ENCODE measurements at places on chromosomes 5 and 9. TPM values are rescaled to one million over a fixed set of nuclear protein-coding genes. Genes with fewer than 3 reads are reported as not detected.

The PRR7 gene
- 4.9 TPM for total RNA-seq

The GOLM1 gene
- 123 TPM for total RNA-seq

The PRUNE2 gene
- total RNA-seq: 68.1 TPM

The TMC1 gene
- 2.1 TPM for total RNA-seq

The SLC6A7 gene
- not detected for total RNA-seq

The FAM81B gene
- not detected for total RNA-seq

The DMRT3 gene
- not detected for total RNA-seq

The SLC6A18 gene
- total RNA-seq: not detected

The RORB gene
- total RNA-seq: 6.0 TPM

The STK32A gene
- 0.22 TPM for total RNA-seq

The SMIM3 gene
- total RNA-seq: 44.7 TPM

The TMEM174 gene
- total RNA-seq: not detected

The INSL6 gene
- total RNA-seq: not detected

The SLC25A2 gene
- total RNA-seq: 0.50 TPM

The CA9 gene
- total RNA-seq: 8.6 TPM

The CDHR2 gene
- not detected for total RNA-seq

The OMD gene
- not detected for total RNA-seq

The COL15A1 gene
- 104 TPM for total RNA-seq

The GOLGA1 gene
- total RNA-seq: 13.1 TPM

The ORM2 gene
- not detected for total RNA-seq

The IL9 gene
- not detected for total RNA-seq

The SSNA1 gene
- 60.9 TPM for total RNA-seq

The PJA2 gene
- 122 TPM for total RNA-seq

The SPOCK1 gene
- total RNA-seq: 42.7 TPM

The QRFP gene
- not detected for total RNA-seq

All from uterine smooth muscle cell (primary cell).